Activated CD4-positive, alpha-beta memory T cell treated with anti-CD3 and anti-CD28 coated beads, Interleukin-2, amount 10 ng/mL, durations not matched to agents 7 days and 5 days (primary cell): ENCODE measurements at places on chromosomes 1 and 21. TPM values are rescaled to one million over a fixed set of nuclear protein-coding genes. Genes with fewer than 3 reads are reported as not detected.
A peak's percentile ranks its signal among the peaks of the same experiment; 100 is the strongest.

DNA sequence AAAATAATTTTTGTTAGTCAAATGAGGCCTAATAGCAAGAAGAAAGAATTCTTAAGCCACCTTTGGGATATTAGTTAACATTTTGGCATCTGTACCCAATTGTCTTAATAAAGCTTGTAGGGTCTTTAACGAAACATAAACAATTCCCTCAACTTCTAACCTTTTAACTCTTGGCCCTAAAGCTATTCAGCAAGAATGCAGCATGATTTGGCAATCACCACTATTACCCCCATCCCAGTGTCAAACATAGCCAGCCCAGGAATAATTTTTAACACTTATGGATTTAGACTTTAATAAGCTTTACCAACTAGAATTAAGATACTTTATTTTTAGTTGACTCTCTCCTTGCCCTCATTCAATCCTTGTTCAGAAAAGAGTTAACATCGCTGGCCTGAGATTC lies 2.5 kb upstream of the SLC16A4 start:
- H3K36me3 ChIP-seq: peaks cover 28% of the 10 kb centered on the region
- H3K27me3 ChIP-seq: no peaks in the 10 kb centered on the region
- H3K27ac ChIP-seq: no peak overlapping the region
- H3K4me1 ChIP-seq: no peaks in the 10 kb centered on the region
- no peak for DNase-seq

GRCh38 chr1:183936791-183937190 lies 100.7 kb downstream of the COLGALT2 start:
- no peak overlapping the region for H3K4me3 ChIP-seq
- peaks cover 4% of the 10 kb centered on the region for H3K27me3 ChIP-seq
- no peak for DNase-seq
- no peaks in the 10 kb centered on the region for H3K4me1 ChIP-seq

CRTC2 gene
- total RNA-seq: 107 TPM

DNA sequence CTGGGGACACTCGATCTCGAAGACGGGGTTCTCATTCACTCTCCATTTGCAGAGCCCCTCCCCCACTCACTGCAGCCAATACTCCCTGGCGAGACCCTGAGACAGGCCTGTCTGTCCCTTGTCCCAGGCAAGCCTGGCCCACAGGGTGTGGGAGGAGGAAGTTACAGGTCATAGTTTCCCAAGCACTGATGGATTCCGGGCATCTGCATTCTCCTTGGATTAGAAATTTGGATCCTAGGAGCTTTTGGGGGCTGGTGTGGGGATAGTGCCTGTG lies 11.3 kb downstream of the WNT3A start:
- no peak for DNase-seq
- H3K36me3 ChIP-seq: no peaks in the 10 kb centered on the region
- no peak overlapping the region for H3K4me3 ChIP-seq
- no peaks in the 10 kb centered on the region for H3K27me3 ChIP-seq
- H3K4me1 ChIP-seq: no peaks in the 10 kb centered on the region

ADAM30 gene
- total RNA-seq: not detected

DNA sequence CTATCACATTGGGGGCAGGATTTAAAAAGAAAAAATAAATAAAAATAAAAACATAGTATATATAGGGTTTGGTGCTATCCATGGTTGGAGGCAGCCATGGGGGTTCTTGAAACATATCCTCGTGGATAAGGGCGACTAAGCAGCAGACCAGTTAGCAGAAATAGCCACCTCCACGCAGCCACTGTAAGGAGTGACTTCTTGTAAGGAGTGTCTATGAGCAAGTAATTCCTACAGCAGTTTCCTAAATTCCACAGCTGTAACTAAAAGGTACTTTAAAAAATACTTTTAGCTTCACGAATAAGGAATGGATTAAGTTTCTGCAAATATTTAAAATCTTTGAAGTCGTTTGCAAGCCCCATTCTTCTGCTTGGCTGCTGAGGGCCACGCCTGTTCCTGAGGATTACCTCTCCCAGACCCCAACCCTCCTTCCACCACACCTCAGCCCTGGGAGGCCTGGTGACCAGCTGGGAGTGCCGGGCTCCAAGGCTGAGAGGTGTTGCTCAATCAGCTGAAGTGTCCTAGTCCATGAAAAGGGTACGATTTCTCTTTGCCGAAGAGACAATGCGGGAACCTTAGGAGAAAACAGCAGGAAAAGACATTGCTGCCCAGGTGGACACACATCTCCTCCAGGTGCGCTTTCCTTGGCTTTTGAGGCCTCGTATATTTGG lies 115.3 kb downstream of the ADSS2 start:
- peaks cover 11% of the 10 kb centered on the region for H3K4me1 ChIP-seq
- H3K4me3 ChIP-seq: no peak overlapping the region
- H3K27me3 ChIP-seq: peaks cover 18% of the 10 kb centered on the region
- no peak overlapping the region for H3K27ac ChIP-seq
- no peaks in the 10 kb centered on the region for H3K36me3 ChIP-seq
- no peak for DNase-seq

GRCh38 chr21:39479164-39479813 lies 27.5 kb downstream of the SH3BGR start:
- H3K4me1 ChIP-seq: no peaks in the 10 kb centered on the region
- H3K36me3 ChIP-seq: no peaks in the 10 kb centered on the region
- H3K27ac ChIP-seq: no peak overlapping the region
- H3K27me3 ChIP-seq: no peaks in the 10 kb centered on the region
- no peak overlapping the region for H3K4me3 ChIP-seq

PWP2 gene
- total RNA-seq: 18.6 TPM

GUCA2A gene
- total RNA-seq: not detected

DNA sequence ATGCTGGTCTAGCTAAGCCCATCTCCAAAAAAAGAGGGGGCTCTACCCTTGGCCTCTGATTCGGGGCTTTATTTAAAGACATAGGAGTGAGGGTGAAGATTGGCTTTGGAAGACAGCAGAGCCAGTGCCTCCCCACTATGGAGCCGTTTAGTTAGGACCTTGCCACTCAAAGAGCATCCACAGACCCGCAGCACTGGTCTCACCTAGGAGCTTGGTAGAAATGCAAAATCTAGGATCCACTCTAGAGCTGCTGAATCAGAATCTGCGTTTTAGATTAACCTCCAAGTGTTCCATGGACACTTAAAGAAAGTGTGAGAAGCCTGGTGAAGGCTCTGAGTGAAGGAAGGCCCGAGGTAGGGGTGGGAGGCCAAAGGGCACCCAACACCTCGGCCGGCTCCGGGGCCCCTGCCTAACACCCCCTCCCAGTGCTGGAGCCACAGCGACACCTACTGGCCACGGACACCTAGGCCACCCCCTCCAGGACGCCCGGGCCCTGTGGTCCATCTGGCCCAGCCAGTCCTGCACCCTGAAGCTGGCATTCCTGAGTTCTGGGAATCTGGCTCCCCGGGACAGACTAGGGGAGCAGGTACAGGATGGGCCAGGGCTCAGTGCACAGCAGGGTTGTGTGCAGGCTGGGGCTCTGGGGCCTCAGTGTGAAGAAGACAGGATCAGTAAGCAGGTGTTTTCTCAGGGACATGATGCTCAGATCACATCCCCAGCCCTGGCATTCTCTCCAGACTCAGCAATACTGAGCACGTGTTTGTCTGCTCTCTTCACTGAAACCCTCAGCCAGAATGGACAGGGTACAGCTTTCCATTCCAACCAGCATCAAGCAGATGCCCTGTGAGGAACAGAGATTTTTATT lies 79.2 kb downstream of the TMEM53 start:
- H3K27me3 ChIP-seq: peaks cover 3% of the 10 kb centered on the region
- no peaks in the 10 kb centered on the region for H3K4me1 ChIP-seq
- peak; percentile 79 for DNase-seq
- H3K27ac ChIP-seq: no peak overlapping the region
- H3K36me3 ChIP-seq: no peaks in the 10 kb centered on the region
- H3K4me3 ChIP-seq: no peak overlapping the region
